Adrenal gland (tissue), 19 donors: ENCODE measurements at places on chromosomes 5 and 9.

- DNase-seq, result no peak
Measured at GRCh38 chr5:24714746-24715145, 70.0 kb upstream of the CDH10 start.

- DNase-seq, result no peak
Measured at GRCh38 chr5:21807953-21808352, 1045.2 kb downstream of the CDH12 start.

- no peak for DNase-seq
Measured at GRCh38 chr9:76090330-76090729, 199.9 kb downstream of the PCSK5 start.

GRCh38 chr5:150166037-150166649, 435 bp upstream of the CDX1 start:
- no peak for DNase-seq

GRCh38 chr9:99027443-99027842, 77.5 kb upstream of the TGFBR1 start:
- peak; percentile 9 for DNase-seq

- no peak for DNase-seq
Measured at GRCh38 chr9:126406075-126406667, 79.5 kb downstream of the MVB12B start.

DNA sequence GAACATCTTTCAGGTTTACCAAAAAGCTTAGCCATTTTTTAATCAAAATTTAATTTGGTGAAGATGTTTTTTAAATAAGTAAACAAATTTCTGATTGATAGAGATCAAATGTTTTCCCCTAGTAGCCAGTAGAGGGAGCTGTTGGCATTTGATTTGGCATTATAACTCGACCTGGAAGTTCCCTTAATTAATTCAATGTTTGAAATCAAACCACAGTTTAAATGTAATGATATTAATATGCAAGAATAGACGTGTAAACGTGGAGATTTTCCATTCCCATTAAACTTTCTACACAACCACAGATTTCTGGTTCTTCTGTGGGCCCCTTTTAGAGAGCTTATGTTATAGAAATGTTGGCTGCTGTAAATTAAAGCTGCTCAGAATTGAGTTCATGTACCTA, 148.1 kb upstream of the MPDZ start:
- DNase-seq, result no peak

- no peak for DNase-seq
Measured at GRCh38 chr5:144162686-144163085, 7.8 kb downstream of the YIPF5 start.

- DNase-seq, result peak; percentile 57
Measured at GRCh38 chr5:150320044-150320613, 17.4 kb upstream of the ARSI start.
